ENCODE measurements at places on chromosomes 12 and 14.

GRCh38 chr12:105748806-105749600 lies 389.8 kb downstream of the NUAK1 start:
- DNase-seq: no peak

DNA sequence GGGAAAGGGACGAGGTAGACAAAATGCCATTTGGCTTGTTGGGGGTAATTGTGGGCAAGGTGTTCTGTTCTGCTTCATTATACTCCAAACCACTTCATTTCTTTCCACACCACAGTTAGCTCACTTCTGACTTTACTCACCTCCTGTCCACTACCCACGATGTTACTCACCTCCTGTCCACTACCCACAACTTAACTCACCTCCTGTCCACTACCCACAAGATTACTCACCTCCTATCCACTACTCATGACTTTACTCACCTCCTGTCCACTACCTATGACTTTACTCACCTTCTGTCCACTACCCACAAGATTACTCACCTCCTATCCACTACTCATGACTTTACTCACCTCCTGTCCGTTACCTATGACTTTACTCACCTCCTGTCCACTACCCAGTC lies 10.1 kb upstream of the TWF1 start:
- no peak for DNase-seq

DNA sequence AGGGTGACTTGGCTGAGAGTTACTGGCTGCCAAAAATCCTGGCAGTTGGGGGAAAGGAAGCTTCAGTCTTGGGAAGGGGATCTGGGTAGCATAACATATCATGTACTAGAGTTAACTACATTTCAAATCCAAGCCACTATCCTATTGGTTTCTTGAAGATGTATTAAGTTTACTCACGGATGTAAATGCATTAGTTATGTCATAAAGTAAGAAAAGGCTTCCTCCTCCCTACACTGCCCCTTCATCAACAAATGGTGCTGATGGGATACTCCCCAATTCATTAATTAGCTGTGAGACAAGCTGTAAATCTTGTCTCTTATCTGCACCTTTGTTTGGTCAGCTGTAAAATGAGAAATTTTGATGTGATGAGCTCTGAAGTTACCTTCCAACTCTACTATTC lies 150.1 kb upstream of the SOX5 start:
- DNase-seq: no peak

DNA sequence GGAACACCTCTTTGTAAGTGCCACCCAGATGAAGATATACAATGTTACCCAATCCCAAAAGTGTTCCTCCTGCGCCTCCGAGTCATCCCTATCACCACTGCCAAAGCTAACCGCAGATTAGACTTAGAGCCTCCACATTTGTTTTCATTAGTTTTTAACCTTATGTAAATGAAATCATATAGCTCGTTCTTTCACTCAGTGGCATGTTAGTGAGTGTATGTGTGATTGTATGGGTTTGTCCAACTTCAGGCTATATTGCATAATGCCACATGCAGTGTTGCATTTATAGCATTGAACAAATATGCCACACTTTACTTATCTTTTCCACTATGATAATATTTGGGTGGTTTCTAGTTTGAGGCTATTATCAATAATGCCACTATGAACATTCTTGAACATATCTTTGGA lies 18.0 kb downstream of the MAP1LC3B2 start:
- no peak for DNase-seq

- DNase-seq: no peak
These were observed 207.6 kb upstream of the PDZRN4 start for GRCh38 chr12:40980427-40980961.

DNA sequence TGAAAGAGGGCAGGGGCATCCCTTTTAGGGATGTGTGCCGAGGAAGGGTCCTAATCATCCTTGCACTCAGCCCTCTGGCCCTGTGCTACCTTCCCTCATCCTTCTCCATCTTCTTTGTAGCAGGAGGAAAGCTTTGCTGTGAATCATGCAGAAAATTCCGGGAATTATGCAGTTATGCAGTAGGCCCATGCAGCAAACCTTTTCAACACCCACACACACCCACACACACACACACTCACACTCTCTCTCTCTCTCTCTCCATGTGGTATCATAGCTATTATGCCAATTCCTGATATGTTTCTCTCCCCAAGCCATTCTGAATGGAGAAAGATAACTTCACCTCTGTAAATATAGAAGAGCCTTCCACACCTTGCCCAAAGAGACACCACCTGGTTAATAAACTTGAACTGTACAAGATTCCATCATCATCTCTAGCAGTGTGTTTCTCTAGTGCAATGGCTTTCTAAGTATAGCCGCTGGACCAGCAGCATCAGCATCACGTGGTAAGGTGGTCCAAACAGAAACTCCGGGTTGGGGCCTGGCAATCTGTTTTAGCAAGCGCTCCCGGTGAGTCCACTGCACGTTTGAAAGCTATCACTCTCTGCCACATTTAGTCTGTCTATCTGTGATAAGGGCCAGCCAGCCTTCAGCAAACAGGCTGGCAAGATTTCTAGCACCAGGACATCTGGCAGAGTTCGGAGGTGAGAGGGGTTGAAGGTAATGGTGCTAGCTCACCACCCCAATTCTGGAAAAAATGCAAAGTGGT lies 57.6 kb downstream of the MDM2 start:
- no peak for DNase-seq

- no peak for DNase-seq
These were observed 170.1 kb upstream of the AMIGO2 start for GRCh38 chr12:47249719-47250357.

GRCh38 chr12:63922474-63922873 lies 78.0 kb downstream of the SRGAP1 start:
- peak; percentile 70 for DNase-seq

DNA sequence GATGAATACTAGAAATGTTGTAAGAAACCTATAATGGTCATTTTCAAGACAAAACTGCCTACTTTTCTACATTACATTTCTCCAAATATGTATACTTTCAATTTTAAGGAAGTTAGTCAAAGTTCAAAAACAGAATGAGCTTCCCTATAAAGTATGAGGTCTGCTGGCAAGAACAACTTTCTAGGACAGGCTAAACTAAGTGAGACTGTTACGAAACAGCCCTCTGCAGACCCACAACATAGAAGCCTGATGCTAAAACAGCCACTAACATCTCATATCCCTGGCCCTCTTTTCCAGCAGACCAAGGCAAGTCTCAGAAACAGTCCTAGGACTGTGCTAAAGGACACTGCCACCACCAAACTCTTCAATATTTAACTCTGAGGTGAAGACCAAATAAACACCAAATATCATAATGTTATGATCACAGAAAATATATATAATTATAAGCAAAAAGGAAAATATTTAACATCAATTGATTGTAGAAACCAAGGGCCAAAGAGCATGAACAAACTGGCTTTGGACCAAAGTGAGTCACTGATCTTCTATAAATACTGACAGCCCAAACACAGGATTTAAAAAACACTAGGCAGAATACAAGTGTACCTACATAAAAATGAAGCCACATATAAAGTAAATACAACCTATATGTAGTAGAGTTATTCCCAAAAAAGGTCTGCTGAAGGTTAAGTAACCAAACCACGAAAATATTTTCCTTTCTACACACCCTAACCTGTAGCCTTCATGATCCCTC lies 27.7 kb downstream of the PPP4R3A start:
- DNase-seq: no peak

- no peak for DNase-seq
These were observed 9.6 kb upstream of the RPAP3 start for GRCh38 chr12:47715393-47715876.

GRCh38 chr12:72465940-72466630 lies 193.9 kb downstream of the TRHDE start:
- DNase-seq: no peak

DNA sequence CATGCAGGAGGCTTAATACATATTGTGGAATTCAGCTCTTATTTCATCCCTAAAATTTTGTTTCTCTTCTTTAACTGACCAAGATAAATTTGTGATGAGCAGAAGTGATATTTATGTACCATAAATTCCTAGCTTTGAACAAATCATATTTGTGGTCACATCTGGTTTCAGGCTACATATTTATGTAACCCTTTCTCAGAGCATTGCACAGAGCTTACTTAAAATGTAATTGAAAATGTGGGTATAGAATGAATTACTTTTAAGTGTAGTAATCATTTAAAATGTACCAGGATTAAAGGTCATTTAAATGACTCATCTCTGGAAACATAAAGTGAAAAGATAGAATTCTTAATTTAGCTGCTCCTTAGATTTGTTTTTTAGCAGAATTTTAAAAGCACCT lies 129.9 kb upstream of the FRMD6 start:
- peak; percentile 89 for DNase-seq

GRCh38 chr14:102875652-102876051 lies 46.8 kb upstream of the AMN start:
- DNase-seq: no peak

DNA sequence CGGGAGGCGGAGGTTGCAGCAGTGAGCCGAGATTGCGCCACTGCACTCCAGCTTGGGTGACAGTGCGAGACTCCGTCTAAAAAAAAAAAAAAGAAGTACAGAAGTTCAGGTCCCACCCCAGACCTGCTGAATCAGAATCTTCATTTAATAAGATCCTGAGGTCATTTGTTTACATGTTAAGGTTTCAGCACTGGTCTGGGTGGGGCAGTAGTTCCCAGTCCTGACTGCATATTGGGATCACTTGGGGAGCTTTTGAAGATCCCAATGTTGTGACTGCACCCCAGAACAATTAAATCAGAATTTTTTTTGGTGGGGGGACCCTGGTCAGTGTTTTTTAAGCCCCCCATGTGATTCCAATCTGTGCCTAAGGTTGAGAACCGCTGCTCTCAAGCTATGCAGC lies 11.7 kb upstream of the COL2A1 start:
- DNase-seq: no peak

DNA sequence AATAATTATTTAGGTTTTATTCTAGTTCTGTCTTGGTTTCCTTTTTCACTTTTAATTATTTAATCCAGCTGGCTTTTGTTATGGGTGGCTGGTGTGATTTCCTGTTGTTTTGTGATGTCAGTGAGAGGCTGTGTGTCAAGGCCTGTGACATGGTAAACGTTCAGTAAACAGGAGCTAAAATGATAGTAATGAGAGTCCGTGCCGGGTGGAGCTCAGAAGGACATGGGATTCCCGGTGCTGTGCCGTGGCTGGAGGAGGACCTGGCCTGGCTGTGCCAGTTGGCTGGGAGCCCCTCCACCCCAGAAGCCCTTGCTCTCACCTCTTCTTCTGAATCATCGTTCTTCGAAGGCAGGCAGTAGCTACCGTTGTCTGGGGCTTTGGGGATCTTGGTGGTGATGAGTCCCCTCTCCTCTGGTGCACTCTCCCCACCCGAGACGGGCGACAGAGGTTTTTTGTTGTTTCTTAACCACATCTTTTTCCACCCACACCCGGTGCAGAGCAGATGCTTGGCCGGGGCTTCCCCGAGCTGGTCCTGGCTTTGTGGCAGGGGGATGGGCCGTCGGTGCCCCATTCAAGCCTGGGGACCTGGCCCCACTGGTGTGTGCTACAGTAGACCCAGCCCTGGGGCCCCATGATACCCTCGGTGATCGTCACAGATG lies 29.1 kb downstream of the SH2B3 start:
- DNase-seq: no peak

DNA sequence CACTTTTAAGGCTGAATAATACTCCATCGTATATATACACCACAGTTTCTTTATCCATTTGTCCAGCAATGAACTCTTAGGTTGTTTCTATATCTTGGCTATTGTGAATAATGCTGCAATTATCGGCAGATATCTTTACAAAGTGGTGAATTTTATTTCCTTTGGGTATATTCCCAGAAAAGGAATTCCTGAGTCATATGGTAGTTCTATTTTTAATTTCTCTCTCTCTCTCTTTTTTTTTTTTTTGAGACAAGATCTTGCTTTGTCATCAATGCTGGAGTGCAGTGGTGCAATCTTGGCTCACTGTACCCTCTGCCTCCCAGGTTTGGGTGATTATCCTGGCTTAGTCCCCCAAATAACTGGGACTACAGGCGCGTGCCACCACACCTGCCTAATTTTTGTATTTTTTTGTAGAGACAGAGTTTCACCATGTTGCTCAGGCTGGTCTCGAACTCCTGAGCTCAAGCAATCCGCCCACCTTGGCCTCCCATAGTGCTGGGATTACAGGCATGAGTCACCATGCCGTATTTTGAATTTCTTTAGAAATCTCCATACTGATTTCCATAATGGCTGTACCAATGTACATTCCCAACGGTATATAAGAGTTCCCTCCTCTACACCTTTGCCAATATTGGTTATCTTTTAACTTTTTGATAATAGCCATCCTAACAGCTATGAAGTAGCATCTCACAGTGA lies 98.4 kb downstream of the EFCAB11 start:
- DNase-seq: peak; percentile 77

DNA sequence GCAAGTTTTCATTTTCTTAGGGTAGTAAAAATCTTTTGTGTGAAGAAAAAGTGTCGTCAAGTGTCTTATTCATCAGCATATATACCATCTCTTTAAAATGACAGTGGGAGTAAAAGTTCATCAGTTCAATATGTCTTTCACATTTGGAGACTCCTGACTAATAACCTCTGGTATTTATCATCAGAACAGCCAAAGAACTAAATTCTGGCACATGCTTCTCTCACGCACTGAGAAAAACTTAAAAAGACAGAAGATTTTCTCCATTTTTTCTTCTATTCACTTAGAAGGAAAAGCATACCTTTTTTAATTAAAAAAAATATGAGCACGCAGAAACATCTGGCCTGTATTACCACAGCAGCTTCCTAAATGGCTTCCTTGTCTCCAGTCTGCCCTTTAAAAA lies 265.7 kb downstream of the AKAP6 start:
- DNase-seq: peak; percentile 88

DNA sequence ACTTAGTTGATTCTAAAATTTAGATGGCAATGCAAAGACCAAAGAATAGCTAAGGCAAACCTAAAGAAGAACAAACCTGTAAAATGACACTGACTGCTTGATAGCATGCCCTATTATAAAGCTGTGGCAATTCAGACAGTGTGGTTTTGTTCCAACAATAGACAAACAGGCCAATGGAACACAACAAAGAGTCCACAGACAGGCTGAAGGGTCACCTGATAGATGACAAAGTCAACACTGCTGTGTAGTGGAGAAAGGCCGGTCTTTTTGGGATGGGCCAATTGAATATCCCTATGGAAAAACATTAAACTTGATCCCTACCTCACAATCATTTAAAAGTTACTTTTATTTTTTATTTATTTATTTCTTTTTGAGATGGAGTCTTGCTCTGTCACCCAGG lies 33.8 kb upstream of the SLC25A3 start:
- DNase-seq: no peak

DNA sequence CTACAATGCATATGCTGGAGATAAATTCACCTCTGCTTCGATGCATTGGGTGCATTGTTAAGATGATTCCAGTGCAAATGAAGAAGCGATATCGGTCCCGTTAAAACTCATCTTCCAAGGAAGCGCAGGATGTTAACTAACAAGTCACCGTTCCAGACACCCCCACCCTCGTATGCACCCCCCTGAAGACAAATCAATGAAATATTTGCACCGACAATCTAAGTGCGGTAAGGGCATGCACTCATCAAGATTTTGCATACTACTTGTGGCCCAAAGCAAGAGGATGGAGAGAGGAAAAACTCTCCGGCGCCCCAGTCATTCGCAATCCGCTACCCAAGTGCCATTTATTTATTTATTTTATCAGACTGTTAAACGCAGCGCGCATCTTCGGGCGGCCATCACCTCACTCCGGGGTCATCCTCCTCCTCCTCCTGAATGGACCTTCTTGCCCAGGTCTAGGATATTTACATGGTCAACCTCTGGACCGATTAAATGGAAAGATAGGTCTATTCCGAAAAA lies 1.2 kb downstream of the NOVA1 start:
- no peak for DNase-seq

All from fibroblast of skin of left biceps (primary cell).